ENCODE measurements at places on chromosomes 7 and 10. TPM values are rescaled to one million over a fixed set of nuclear protein-coding genes. Genes with fewer than 3 reads are reported as not detected.

The EIF5AL1 gene
- 0.28 TPM for total RNA-seq

The DGKI gene
- total RNA-seq, result 0.33 TPM

The SLC39A12 gene
- 0.05 TPM for total RNA-seq

The NUDT1 gene
- 105 TPM for total RNA-seq

The UCMA gene
- 0.52 TPM for total RNA-seq

All from thymus (tissue), 14 donors.